Germinal center (tissue), 1 donor: ENCODE measurements at places on chromosomes 6 and 20.

DNA sequence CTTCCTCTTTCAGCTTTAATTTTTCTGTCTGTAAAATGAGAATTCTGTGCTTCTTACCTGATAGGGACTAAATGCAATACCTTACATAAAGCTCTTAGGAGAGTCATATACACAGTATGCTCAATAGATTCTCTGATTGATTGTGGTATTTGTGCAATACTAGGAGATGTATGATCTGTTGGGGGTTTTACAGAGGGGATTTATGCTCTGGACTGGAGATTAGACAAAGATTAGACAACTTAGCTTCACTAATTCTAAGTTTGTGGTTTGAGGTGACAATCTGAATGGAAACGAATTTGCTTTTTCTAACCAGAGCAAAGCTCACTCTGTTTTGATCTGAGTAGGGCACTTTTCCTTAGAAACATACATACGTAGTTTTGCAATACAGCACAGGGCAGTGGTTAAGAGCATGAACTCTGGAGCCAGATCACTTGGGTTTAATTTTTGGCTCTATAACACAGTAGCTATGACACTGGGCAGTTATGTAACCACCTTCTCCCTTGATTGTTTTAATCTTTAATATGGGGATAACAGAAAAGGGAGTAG, 126.2 kb downstream of the RNF144B start:
- DNase-seq = no peak

GRCh38 chr6:66496659-66497058, 789.6 kb upstream of the EYS start:
- no peak for DNase-seq

DNA sequence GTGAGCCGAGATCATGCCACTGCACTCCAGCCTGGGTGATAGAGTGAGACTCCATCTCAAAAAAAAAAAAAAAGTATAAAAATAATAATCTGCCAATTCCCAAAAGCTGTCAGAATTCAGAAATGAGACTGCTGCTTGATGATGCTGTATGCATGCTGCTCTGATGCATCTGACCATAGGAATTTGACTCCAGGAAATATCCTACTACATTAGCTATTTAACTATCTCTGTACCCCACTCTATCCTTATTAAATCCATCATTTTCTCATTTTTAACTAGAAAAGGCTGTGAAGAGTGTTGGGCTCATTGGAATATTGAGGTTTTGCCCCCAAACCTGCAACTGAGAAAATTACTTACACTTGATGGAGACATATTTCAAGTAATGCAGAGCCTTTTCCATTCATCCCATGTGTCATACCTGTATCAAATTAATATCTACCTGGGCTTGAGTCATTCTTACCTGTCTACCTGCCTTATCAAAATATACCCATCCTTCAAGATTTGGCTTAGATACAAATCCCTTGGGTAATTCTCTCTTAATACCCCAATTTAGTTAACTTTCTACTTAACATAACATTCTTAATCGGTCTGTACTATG, 135.2 kb upstream of the PREP start:
- no peak for DNase-seq

GRCh38 chr6:87687296-87687695, 14.7 kb downstream of the AKIRIN2 start:
- DNase-seq = no peak

DNA sequence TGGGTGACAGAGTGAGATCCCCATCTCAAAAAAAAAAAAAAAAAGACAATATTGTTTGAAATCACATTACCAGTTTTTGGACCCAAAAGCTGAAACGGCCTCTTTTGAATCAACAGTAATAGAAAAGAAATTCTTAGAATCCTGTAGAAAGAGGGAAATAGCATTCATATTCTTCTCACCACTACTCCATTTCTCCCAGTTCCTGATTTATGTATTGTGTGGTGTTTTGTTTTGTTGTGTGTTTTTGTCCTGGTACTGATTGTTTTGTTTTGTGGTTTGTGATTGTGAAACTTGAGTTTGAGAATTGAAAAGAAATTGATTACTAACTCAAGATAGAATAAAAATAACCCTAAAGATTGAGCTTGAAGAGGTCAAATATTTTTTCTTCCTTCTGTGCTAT, 26.2 kb upstream of the EEF1A1 start:
- DNase-seq = no peak

DNA sequence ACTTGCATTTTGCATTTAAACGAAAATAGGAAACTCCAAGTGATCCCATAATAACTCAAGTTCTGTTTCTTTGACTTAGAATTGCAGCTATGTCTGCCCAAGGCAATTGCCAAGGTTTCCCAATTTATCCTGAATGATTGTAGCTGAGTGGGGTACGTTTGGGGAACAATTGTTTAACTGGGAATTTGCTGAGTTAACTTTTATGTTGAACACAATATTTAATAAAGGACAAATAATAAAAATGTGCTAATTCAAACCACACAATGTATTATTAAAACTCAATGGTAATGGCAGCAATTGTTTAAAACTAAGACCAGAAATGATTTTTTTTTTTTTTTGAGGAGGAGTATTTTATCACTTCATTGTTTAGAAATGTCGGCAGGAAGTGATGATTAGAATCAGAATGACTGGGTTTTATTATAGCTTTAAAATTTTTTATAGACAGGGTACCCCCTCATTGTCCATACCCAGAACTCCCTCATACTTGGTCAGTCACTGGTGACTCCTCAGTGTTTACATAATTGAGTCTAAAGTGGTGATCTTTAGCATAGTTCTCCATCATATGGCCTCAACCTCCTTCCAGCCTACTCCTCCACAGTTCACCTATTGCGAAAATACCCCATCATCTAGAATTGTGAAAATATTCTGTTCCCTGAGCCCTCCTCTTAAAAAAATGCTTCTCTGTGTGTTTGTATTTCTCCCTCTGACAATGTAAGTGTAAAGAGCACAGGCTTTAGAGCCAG, 389.2 kb upstream of the CITED2 start:
- no peak for DNase-seq

- DNase-seq = no peak
Measured at GRCh38 chr20:61230166-61230565, 21.9 kb upstream of the CDH4 start.
